ENCODE measurements at places on chromosomes 13 and 19.

- no peak for DNase-seq
Measured at GRCh38 chr19:48632692-48633147, 4.5 kb downstream of the DBP start.

DNA sequence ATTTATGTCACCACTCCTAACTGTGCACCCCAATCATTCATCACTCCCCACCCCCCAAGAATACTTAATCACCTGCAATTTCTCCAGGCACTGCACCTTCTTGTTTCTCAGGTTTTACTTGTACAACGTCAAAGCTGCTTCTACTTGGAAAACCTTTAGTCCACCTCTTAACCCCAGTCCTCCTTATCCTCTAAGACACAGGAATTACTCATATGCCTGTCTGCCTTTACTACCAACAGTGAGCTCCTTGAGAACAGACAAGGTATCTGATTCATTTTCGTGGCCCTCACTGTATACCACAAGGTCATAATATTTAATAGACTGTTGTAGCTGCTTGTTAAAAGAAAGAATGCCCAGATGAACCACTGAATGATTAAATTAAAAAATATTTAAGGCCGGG, 21.0 kb upstream of the NDFIP2 start:
- no peak for DNase-seq

- no peak for DNase-seq
Measured at GRCh38 chr13:111905609-111905945, 161.4 kb upstream of the SOX1 start.

DNA sequence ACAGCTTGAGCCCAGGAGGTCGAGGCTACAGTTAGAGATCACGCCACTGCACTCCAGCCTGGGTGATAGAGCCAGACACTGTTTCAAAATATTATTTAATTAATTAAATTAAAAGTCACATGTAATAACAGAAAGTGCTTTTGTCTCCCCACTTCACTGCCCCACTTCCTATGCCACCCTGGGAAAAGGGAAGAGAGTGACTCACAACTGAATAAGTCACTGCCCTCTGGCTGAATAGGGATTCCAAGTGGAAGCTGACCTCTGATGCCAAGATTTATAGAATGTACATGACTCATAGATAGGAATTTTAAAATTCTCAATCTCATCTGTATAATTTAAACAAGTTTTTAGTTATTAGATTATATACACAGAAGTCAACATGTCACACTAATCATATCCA, 22.2 kb upstream of the ERVV-1 start:
- DNase-seq: no peak

DNA sequence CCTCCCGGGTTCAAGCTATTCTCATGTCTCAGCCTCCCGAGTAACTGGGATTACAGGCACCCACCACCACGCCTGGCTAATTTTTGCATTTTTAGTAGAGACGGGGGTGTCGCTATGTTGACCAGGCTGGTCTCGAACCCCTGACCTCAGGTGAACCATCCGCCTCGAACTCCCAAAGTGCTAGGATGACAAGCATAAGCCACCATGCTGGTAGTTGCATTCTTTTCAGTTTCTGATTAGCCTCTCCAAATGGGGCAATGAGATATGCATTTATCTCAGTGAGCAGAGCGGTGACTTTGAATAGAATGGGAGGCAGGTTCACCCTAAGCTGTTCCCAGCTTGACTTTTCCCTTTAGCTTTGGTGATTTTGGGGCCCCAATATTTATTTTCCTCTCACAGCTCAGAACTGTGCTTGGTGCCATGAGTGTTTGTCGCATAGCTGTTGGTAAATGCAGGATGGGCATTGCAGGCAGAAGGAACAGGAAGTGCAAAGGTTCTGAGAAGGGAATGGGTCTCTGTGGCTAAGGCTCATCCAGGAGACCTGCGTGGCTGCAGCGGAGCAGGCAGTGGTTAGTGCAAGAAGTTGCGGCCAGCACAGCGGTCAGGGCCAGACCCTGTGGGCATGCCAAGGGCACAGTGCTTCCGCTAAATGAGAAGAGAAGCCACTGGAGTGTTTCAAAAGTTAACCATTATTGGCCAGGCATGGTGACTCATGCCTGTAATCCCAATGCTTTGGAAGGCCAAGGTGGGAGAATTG, 20.7 kb downstream of the LYPD3 start:
- no peak for DNase-seq

DNA sequence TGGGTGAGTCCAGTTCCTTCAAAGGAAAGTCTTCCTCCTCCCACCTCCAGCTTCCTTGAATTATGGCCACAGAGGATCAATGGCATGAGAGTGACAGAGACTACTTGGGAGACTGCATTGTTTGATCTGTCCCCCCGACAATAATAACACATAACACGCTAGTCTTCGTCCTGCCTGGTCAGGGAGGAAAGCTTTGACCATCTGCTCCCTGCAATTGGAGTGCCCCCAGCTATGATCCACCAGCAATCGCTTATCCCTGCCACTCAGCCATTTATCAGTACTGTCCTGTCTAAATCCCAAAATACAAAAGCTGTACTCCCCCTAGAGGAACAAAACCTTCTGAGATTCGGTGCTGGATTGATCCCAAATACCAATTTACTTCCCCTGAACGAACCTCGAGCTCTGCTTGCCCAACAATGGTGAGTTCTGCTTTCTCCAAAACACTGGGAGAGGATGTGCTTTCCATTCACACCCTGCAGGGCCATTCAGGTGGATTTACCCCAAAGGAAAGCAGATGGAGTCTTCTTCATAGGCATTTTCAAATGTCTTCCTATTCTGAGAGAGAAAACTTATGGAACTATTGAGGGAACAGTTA, 466.7 kb downstream of the TSHZ3 start:
- DNase-seq: no peak

DNA sequence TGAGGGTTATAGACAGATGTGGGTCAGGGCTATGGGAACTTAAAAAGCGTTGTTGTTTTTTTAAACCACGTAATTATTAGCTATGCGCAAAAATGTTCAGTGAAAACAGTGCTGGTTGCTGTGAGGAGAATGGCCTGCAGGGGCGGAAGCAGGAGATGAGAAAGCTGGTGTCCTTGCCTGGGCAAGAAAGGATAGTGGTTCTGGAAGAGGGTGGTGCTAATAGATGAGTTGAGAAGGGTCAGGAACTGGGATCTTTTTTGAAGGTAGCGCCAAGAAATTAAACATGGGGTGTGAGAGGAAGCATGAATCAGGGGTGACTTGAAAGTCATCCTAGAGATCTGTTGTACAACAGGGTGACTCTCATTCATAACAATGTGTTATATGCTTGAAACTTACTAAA, 4.8 kb upstream of the SMG9 start:
- no peak for DNase-seq

DNA sequence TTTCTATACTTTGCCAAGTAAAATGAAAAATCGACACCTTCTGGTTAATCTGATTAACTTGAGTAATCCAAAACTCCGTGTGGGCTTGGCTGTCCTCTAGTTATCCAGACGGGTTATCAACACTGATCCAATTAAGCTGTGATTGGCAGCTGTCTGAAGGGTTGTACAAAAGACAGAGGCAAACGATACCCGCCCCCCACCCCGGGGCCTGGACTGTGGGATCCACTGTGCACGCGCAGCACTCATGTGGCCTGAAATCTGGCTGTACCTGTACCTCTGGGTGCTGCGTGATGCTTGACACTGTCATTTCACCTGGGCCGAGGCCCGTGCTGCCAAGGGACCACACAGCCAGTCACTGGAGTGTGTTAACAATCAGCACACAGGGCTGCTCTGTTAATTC, 53.5 kb downstream of the COL4A2 start:
- DNase-seq: no peak

GRCh38 chr13:51330791-51331190, 8.7 kb upstream of the SERPINE3 start:
- no peak for DNase-seq

- DNase-seq: no peak
Measured at GRCh38 chr19:18141031-18141430, 11.9 kb upstream of the PIK3R2 start.

DNA sequence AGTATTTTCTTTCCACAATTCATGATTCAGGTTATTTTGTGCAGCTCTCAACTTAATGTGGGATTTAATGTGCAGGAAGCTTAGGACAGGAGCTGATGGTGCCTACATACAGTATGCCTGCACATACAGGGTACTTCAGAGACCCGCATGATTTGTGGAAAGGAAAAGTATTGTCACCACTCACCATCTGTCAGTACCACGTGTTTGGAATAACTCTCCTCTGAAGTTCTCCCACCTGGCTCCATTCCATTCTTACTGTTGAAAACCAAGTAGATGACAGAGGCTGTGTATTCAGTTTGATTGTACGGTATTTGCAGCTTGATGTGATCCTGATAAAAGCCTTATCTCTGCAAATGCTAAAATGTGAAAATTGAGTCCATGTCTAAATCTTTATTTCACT, 85.7 kb downstream of the ZAR1L start:
- no peak for DNase-seq

GRCh38 chr19:46665072-46665471, 4.1 kb upstream of the DACT3 start:
- no peak for DNase-seq

- DNase-seq: no peak
Measured at GRCh38 chr13:28313579-28313978, 175.2 kb downstream of the PAN3 start.

- DNase-seq: no peak
Measured at GRCh38 chr19:43599635-43600295, 3.4 kb downstream of the ZNF576 start.

- DNase-seq: no peak
Measured at GRCh38 chr19:3710265-3710812, 2.2 kb downstream of the TJP3 start.

GRCh38 chr19:43503501-43504425, 783 bp downstream of the PHLDB3 start:
- DNase-seq: peak; percentile 94

DNA sequence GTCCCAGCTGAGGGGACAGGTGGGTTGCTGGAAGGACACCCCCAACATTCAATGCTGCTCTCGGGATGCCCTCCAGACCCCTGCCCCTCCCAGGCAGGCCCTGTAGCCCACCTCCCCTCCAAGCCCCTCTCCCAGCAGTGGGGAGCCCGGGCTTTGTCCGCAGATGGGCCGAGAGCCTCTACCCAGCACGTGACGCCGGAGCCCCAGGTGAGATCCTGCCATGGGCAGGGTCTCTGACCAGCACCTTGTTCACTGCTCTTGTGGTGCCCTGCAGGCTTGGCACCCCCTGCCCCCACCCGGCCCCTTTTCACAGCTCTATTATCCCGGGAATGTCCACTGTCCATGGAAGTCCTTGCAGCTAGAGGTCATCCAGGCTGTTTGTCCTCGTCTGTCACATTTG, 76.5 kb downstream of the C1QTNF9 start:
- no peak for DNase-seq

GRCh38 chr13:51590231-51590970, 6.1 kb downstream of the WDFY2 start:
- DNase-seq: no peak

DNA sequence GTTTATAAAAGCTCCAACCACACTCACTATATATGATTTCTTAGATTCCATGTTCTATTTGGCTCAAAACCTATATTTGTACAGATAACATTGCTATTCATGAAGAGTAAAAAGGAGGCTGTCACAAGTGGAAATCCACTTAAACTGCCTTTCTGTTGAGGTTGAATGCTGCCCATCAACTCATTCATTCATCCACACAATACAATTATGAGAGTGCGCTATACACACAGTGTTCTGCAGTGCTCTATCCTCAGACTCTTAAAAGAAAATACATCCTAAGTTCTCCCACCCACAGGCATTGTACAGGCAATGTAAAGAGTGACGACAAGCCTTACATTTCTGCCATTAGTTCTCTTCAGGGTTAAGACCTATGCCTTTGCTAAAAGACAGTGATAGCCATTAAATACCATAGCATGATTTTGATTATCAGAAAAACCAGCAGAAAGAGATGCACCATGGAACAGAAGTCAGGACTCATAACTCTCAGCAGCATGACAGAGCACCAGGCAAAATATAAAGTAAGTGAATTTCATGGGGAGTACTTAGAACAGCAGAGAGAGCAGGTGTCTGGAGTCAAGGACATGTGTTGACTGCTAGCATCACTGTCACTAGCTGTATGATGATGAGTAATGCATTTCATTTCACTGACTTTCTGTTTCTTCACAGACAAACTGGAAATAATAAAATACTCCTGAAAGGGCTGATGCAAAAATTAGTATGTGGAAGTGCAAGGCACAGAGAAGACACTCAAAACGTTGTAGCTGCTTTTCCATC, 218.0 kb downstream of the RBM26 start:
- no peak for DNase-seq

- DNase-seq: peak; percentile 59
Measured at GRCh38 chr13:44433863-44434765, 60.5 kb downstream of the SERP2 start.

DNA sequence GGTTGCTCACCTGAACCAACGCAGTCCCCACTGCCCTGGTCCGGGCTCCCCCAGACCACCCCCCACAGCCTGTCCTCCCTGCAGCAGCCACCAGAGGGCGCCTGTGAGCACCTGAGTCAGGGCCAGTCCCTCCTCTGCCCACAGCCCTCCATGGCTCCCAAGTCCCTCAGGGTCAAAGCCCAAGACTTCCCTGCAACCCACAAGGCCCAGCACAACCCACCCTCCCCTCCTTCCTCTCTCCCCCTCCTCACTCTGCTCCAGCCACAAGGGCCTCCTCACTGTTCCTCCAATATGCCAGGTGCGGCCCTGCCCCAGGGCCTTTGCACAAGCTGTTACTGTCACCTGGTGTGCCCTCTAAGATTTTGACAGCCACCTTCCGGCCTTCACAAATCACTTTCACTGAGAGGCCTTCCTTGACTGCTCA, 10.9 kb downstream of the GNA15 start:
- DNase-seq: no peak

GRCh38 chr19:43395561-43395960, 19.1 kb upstream of the TEX101 start:
- DNase-seq: no peak

DNA sequence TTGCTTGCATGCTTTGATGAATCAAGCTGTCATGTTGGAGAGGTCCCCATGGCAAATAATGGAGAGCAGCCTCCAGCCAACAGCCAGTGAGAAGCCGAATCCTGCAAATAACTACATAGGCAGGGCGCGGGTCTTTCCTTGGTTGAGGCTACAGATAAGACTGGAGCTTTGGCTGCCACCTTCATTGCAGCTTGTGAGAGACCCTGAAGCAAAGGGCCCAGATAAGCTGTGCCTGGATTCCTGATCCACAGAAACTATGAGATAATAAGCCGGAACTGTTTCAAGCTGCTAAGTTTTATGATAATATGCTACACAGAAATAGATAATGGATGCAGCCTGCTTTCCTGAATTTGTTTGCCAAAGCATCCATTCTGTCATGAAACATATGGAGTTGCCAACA, 257.0 kb downstream of the HS6ST3 start:
- no peak for DNase-seq

DNA sequence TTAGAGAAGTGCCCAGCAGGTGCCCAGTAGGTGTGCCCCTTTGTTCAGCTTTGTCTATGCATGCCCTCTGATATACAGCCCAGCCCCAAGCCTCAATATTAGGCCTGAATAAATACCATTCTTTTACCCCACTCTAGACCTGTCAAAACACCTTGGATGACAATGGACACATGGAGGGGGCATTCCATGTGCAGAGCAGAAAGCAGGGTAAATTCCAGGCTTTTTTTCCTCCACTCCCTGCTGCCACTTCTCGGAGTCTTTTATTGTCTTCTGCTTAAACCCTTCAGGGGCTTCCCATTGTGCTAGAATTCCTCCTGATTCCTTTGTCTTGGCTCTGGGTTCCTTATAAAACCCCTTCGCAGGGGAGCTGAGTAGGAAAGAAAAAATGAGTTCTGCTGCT, 5.8 kb upstream of the FRY start:
- DNase-seq: no peak
